MG63 (cell line): ENCODE measurements at places on chromosomes 7 and 10. TPM values are rescaled to one million over a fixed set of nuclear protein-coding genes. Genes with fewer than 3 reads are reported as not detected.

- peak; percentile 65 for DNase-seq
These were observed 8.0 kb downstream of the KLF6 start for GRCh38 chr10:3776796-3777571.

- no peak for DNase-seq
These were observed 6.9 kb downstream of the TMEM60 start for GRCh38 chr7:77791336-77791735.

DNA sequence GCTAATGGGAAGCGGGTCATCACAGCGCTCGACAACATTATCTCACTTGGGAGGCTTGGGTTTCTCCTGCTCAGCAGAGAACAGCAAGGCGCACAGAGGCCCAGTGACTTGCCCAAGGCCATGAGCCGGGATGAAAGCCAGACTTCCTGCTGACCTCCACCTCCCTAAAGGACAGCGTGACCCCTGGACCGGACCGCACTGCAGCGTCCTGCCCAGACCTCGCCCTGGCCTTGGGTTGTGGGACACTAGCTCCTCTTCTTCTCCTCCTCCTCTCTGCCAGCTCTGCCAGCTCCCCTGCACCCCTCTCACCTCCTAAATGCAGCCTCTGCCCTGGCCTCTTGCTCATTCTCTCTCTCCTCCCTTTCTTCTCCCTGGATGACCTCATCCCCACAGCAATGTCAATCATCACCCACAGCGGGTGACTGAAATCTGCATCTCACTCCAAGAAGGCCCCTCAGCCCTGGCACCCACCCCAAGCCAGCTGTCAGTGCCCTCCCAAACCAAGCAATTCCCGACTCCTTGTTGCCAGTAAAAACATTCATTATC is 19.4 kb downstream of the SPOCK2 start:
- DNase-seq, result peak; percentile 40

- no peak for DNase-seq
These were observed 10.8 kb downstream of the HNRNPA2B1 start for GRCh38 chr7:26189697-26190096.

The CTNNA3 gene
- 1.1 TPM in 1 of 2 replicates, not detected in the other for total RNA-seq
